AG09319 (cell line): ENCODE measurements at places on chromosomes 12 and 14.

- no peak for DNase-seq
Observed at GRCh38 chr14:79057333-79057732, 887.2 kb downstream of the NRXN3 start.

GRCh38 chr14:61764342-61765122 lies 2.3 kb downstream of the SNAPC1 start:
- DNase-seq: no peak

- no peak for DNase-seq
Observed at GRCh38 chr12:108846290-108846701, 11.1 kb downstream of the SSH1 start.

- DNase-seq: no peak
Observed at GRCh38 chr12:124469193-124469888, 98.1 kb downstream of the NCOR2 start.

DNA sequence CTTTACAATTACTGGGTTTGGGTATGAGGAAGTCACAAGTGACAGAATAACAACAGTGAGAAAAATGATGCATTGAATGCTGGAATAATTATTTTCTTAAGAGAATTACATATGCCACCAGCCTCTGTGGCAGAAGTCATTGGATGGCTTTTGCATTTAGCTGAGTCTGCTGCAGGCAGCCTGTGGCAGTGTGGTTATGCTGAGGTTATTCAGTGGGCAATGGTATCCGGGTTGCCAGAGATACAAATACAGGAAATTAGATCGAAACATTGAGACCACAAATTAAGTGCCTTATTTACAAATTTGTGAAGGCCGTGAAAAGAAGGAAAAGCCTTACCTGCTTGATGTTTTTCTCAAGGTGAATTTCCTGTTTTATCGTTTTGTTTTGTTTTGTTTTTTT lies 1050.0 kb downstream of the GALC start:
- DNase-seq: no peak

DNA sequence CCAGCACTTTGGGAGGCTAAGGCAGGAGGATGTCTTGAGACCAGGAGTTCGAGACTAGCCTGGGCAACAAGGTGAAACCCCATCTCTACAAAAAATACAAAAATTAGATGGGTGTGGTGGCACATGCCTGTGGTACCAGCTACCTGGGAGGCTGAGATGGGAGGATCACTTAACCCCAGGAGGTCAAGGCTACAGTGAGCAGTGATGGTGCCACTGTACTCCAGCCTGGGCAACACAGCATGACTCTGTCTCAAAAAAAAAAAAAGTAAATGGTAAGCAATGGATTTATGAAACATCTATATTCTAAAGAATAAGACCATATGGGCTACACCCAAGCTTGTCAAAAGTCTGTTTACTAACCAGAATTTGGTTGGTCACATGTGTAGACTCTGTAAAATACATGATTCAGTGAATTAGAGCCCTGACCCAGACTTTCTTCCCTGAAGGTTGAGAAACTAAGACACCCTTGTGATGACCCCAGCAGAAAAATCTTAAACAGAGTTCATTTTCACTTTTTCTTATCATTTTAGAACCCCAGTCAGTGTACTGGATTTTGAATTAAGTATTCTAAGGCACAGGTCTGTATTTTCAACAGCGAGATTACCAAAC lies 12.1 kb downstream of the FGD6 start:
- DNase-seq: no peak

DNA sequence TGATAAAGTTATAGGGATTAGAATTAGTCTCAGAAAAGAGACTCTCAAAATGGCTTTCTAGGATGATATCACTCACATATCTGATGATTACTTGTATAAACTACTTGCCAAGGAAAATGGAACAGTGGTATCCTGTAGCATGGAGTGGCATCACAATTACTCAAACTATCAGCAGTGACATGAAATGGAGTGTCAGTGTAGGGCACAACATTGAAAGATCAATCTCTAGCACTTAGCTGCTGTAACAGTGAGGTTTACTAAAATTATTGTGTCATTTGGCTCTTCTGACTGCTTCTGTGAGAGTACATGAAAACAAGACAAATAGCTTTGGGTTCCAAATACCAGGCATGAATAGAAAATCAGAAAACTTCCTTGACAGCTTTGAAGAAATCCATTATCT lies 6.7 kb upstream of the MAP4K5 start:
- no peak for DNase-seq

DNA sequence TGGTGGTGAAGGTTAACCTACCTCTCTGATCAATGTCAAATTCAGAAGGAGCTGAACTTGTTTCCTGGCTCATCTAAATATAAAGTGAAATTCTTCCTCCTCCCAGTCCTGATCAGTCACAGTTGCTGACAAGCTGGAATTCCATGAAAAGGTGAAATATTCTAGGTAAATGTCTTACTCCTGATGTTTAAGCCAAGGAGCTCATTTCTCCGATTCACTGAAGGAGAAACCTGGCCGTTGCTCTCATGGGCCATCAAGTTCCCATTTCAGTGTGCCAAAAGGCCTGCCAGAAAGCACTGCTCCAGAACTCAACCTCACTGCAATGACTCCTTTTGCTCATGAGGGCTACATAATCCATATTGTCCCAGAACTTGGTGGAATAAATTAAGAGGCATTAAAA lies 707.5 kb downstream of the GALC start:
- no peak for DNase-seq

DNA sequence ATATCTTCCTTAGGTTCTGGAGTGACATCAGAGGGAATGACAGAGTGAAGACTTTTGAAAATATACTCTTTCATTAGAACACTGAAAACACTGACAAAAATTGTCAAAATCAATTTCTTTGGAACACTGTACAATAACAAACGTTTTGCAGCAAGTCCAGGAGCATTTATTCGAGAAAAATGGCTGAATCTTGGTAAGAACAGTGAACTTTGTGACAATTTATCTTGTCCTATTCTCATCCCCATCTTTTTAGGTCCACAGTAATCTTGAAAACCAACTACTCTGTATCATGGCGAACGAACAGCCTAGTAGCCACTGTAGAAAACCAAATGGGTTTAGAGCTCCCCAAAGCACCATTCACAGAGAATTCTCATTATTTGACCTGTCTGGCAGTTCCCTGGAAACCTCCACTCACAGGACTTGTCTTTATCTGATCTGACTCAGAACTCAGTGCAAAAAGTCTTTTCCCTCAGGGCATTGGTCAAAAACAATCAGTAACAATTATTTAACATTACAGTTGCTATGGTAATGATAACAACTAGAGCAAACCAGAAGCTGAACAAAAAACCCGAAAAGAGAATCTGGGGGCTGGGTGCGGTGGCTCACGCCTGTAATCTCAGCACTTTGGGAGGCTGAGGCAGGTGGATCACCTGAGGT lies 20.3 kb upstream of the PPP2R5E start:
- DNase-seq: no peak

DNA sequence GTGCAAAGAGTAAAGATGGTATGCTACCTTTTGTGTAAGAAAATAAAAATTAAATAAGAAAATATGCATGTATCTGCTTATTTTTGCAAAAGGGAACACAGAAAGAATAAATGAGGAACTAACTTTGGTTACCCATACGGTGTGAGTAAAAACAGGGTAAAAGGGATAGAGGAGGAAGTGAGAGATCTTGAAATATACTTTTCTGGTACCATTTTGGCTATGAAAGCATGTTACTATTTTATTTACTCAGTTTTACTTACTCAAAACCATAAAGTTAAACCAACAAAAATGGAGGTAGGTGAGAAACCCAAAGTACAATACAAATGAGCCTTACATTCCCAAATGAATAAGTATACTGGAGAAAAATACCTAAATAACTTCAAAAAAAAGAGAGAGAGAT lies 122.0 kb upstream of the EGLN3 start:
- no peak for DNase-seq

DNA sequence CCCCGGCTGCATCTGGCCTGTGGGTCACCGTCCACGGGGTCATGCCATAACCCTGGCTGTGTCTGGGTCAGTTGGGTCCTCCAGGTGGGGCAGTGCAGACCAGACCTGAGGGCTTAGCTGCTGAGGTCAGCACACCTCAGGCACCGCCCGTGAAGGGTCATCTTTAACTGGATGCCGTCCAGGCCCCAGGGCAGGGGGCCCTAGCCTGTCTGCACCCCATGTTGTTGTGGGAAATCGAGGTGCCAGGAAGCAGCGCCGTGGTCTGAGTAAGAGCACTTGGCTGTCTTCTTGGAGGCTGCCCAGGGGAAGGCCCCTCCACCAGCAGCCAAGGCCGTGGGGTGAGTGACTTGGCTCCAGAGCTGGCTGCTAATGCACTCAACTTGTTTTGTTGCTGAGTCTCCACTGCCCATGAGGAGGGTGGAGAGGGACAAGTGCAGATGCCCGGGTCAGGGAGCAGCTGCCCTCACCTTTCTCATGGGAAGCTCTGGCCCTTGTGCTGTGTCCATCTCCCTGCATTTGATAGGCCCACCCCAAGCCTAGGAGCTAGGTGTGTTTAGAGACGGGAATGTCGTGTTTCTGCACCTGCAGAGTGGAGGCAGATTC lies 317.2 kb downstream of the TMEM121 start:
- DNase-seq: no peak

DNA sequence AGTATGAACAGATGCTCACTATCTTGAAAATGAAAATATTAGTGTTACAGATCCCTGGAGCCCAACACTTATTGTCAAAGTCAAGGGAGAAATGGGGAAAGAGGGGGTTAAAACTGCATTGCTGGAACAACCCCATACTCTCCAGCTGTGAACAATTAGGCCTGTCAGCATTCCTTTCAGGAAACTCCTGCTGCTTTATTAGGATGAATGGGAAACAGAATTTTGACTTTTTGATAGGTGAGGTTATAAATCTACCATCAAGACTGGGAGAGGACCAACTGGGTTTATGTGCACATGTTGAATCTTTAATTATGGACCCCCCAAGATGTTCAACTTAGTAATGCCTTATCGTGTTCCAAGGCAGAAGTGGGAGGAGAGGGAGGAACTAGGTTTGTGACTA lies 85.0 kb downstream of the TMTC1 start:
- no peak for DNase-seq

DNA sequence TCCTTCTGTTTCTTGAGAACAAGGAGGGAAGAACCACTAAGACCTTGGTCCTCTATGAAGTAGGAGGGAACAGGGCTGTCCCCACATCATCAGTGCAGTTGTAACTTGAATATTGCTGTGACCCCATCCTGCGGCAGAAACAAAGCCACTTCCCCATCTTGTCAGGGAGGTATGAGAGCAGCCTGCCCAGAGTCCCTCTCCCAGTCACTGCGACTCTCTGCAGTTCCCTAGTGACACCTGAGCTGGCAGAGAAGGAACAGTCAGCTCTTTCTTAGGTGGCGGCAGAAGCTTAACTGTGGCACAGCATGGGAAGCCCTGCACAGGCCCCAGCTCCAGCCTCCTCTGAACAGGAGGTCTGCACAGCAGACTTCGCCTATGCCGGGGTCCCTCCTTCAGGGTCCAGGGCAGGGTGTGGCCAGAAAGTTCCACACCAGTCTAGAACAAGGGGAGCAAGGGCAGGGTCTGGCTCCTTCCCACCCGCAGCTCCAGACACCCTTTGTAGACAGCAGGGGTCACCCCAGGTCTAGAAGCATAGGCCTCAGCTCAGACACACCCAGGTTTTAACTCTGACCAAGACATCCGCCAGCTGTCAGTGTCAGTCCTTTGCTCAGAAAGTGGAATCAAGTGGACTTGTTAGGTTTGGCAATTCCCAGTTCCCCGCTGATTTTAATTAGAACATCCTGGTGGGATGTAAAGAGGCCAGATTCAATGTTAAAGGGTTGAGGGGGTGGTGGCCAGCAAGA lies 36.8 kb downstream of the DEGS2 start:
- DNase-seq: no peak

DNA sequence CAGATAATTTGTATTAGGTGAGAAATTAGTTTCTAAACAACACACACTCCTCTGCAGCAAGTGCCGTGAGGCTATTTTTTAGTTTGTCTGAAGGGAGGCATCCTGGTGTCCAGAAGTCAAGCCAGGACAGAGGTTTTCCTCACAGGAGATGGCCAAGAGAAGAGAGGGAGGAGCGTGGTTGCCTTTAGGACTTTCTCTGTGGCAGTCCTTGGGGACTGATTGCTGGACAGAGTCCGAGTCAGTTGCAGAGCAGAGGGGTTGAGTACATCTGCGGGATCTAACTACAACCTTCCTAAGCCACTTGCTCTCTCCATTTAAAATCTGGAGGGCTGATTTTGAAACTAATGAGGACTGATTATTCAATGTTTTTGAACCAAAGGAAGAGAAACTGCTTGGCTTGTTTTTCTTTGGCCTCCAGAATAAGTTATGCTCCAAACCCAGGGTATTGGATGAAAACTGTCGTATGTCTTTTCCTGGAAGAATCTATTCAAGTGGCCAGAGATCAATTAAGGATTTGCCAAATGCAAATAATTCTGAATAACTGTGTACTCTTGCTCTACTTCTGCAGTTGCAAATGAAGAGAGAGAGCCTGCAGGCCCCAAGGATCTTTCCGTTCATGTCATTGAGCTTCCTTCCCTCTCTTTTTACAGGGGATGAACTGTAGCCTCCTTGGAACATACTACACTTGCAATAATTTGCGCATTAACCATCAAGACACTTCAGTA lies 1.2 kb downstream of the SLCO1C1 start:
- DNase-seq: no peak

DNA sequence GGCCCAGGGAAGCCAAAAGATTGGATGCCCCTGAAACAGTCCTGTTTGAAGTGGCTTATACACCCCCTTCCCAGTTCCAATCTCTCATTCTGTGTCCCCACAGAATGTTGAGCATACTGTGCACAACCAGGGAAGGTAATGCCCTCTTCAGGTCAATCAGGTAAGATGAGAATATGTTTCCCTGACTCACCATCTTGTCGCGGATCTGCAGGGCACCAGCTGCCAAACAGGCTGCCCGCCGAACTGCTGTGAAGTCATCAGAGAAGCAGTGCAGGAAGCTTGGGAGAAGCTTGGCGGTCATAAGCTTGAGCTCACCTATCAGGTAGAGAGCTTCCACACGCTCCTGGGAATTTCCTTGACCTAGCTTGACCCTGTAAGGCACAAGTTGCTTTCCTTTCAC lies 9.6 kb downstream of the RIOX1 start:
- no peak for DNase-seq

- peak; percentile 94 for DNase-seq
Observed at GRCh38 chr14:49892636-49893308, at the start of gene ARF6. TSS of gene ARF6 (plus strand) at chr14:49893082. CDS start at chr14:49893737, 655 bp downstream.

- no peak for DNase-seq
Observed at GRCh38 chr14:105659935-105660527, 133.6 kb downstream of the TMEM121 start.

GRCh38 chr12:3989218-3989550 lies 116.0 kb upstream of the PARP11 start:
- DNase-seq: no peak

- DNase-seq: no peak
Observed at GRCh38 chr12:132525833-132526455, 36.0 kb downstream of the FBRSL1 start.
